A549 (cell line): ENCODE measurements at places on chromosomes 3 and 15.

- no peak for DNase-seq
These were observed 20.4 kb downstream of the RAD18 start for GRCh38 chr3:8942746-8943488.

GRCh38 chr3:126656371-126657134, 1.6 kb upstream of the TXNRD3 start:
- no peak for DNase-seq

DNA sequence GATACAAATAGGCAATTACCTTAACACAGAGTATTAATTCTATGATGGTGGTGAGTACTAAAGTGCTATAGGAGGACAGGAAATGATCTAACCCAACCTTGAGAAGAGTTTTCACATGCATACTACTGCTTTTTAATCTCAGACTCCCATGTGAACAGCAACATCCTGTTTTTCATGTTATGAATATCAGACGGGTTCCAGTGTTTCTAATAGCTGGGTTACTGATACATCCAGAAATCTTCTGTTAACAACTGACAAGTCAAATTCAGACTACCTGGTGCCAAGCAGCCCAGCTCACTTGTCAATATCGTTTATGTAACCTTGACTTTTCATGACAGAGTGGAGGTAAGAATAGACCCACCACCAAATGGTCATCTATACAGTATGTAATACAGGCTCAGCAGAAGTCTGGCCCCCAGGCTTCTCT, 220.2 kb upstream of the COL8A1 start:
- no peak for DNase-seq

DNA sequence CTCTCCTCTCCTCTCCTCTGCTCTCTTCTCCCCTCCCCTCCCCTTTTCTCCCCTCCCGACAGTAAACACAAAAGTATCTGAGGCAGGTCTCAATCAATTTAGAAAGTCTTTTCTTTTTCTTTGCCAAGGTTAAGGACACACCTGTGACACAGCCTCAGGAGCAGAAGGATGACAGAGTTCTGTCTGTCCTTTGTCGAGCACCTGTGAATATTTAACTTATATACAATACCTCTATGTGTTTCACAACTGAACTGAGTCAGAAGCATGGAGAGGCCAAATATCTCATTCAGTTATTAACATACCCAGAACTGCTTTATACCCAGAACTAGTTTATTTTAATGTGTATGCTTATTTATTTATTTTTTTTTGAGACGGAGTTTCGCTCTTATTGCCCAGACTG, 81.1 kb upstream of the ROBO1 start:
- no peak for DNase-seq

GRCh38 chr3:128870347-128870746, 9.1 kb upstream of the ACAD9 start:
- no peak for DNase-seq

DNA sequence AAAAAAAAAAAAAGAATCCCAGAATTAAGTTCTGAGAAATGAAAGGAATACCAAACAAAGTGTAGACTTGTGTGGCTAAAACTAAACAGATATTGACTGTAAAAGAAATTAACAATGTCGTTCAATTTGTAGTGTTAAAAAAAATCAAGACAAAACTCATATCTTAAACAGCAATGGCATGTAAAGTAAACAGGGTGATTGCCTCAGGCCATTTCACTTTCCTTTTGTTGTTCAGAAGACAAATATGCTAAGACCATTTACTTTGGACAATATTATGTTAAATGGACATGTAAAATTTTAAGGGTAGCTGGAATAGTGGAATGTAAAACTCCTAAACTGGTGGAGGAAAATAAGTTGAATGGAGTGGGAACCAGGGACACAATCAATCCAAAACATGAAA, 139.1 kb downstream of the RTP4 start:
- no peak for DNase-seq

GRCh38 chr3:123520656-123521055, 64.2 kb downstream of the HACD2 start:
- DNase-seq = no peak

DNA sequence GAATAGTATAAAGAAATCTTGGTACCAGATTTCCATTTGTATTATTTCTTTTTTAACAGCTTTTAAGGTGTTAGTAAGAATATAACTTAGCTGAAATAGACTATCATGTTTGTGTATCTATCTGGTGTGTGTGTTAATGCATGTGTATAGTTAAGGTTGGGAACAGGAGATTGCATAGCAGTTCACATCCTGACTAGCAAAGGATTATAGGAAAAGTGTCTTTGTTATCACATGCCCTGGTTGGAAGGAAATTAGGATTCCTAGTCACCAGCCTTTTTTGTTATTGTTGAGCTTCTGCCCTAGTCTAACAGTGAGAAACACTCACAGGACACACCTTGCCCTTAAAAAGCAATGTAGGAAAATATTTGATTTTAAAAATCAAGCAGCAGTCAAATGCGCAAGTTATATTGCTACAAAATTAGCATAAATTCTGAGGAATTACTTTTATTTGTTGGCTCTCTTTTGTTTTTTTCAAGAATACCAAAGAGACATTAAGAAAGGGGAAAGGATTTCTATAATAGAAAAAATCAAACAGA, 58.2 kb downstream of the SETD5 start:
- no peak for DNase-seq

DNA sequence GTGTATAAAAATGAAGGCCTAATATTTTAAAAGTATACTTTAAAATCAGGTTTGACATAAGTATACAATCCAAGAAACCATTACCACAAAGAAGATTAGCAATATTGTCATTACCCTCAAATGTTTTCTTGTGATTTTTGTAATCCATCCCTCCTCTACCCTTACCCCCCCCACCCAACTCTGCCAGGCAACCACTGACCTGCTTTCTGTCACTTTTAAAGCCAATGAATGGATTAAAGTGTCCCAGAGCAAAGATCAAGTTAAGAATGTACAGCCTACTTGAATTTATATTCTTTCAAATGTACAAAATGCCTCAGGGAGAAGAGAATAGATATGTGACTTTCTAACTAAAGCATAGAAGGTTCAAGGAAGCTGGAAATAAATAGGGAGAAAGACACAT, 1038.8 kb upstream of the GBE1 start:
- no peak for DNase-seq

GRCh38 chr3:81164806-81165205, 596.6 kb downstream of the GBE1 start:
- no peak for DNase-seq

DNA sequence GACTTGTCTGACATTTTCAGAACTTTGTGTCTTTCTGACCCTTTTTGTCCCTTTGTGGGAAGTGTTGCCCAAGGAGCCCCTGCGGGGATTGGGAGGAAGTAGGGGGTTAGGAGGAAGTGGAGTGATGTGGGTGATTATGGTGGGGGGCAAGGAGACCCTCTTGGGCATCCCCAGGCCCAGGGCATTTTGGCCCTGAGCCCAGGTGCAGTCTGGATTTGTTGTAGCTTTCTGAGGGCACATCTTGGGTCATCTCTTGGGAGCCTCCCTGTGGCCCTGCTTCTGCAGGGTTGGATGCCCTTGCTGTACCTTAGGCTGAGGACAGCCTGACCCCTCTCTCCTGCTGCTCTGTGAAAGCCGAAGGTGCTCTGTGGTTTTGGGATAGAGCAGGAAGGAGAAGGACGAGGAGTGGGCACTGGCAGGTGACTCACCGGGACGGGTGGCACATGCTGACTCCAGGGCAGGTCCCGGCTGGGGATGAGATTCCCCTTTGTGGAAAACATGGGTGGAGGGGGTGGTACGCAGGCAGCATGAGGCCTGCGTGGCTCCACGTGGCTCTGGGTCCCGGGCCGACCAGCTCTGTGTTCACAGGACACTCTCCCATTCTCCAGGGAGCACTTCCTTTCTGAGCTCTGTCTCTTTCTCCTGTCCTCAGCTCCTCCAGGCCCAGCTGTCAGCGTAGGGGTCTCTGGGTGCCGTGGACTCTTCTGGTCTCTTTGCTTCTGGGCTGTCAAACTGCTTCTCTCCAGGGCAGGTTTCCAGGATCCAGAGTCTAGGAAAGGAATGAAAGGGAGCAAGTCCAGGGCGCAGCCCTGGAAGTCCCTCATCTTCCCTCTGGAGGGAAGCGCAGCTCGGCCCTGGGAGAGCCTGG, 11.8 kb downstream of the CD276 start:
- no peak for DNase-seq

DNA sequence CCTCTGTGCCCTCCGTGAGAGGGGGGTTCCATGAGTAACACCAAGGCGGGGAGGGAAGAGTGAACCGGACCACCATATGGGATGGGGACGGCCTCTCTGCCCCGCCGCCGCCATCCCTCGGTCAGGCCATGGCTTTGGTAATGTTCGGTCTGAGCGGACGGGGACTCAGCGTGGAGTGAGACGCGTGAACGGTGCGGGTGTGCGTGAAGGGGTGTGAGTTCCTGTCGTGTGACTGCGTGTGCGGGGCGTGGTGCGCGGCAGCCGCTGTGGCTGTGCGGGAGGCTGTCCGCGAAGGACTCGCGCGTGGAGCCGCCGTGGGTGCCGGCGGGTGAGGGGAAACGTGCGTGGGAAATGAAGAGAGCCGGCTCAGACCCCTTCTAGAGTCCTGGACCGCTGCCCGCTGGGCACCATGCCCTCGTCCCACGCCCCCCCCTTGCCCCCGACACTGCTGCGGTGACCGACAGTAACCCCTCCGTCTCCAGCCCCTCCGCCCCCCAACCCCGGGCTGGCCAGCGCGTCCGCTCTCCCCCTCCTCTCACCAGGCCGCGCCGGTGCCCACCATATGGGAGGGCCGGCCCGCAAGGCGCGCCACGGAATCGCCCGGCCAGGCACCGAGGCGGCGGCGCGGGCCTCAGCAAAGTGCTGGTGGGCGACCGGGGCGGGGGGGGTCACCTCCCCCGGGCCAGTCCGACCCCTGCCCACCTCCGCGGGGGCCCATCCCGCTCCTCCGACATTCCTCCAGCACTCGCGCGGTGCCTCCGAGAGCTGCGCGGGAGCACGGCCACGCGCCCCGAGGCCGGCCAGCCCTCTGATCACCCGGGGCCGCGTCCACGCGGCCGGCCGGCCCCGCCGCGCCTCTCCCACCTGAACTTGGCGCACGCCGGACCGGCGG, 589 bp downstream of the KLF15 start:
- DNase-seq = no peak

GRCh38 chr3:71247221-71247957, 336.1 kb downstream of the FOXP1 start:
- DNase-seq = peak; percentile 49

GRCh38 chr3:175713268-175713667, 854.1 kb downstream of the NAALADL2 start:
- no peak for DNase-seq

DNA sequence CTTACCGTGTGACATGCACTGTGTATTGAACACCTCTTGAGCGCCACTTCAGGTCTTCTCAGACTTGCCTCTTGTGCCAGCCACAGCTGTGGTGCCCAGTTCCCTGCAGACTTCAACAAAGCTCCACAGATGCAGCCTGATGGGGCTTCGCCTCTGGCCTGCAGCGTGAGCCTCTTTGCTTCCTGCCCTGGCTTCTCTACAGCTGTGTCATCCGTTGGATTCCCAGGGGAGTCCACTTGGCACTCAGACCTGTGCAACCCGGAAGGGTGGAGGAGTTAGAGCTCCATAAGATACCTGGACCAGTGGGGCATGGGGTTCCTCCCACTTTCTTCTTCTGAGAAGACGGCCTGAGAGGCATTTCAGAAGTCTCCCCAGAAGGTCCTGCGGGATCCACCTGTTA, 57.7 kb upstream of the BNIP2 start:
- no peak for DNase-seq

GRCh38 chr15:71538181-71538580, 272.2 kb upstream of the NR2E3 start:
- DNase-seq = no peak

- DNase-seq = no peak
These were observed 230.5 kb downstream of the UNC13C start for GRCh38 chr15:54208786-54209185.

GRCh38 chr3:24507776-24508422, 13.2 kb upstream of the THRB start:
- no peak for DNase-seq

DNA sequence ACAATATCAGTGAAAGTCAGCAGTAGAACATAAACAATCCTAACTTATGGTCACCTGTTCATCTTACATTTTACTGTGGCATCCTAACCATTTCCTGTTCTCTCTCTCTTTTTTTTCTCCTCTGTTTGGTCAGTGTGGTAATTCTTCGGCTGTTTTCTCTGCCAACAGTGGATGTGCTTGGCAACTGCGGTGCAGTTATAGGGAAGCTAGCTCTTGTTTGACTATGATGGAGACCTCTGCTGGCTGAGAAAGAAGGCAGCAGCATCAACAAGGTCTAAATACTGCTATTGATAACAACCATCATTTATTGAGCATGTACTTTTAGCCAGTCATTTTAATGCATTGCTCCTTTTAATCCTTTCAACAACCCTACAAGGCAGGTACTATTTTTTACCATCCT, 723 bp upstream of the DRD3 start:
- peak; percentile 58 for DNase-seq

GRCh38 chr15:42511007-42511391, 15.6 kb downstream of the SNAP23 start:
- no peak for DNase-seq

- no peak for DNase-seq
These were observed 194.1 kb upstream of the KCNMB2 start for GRCh38 chr3:178342111-178342510.

GRCh38 chr15:84010246-84010645, 225.3 kb upstream of the GOLGA6L4 start:
- DNase-seq = no peak

DNA sequence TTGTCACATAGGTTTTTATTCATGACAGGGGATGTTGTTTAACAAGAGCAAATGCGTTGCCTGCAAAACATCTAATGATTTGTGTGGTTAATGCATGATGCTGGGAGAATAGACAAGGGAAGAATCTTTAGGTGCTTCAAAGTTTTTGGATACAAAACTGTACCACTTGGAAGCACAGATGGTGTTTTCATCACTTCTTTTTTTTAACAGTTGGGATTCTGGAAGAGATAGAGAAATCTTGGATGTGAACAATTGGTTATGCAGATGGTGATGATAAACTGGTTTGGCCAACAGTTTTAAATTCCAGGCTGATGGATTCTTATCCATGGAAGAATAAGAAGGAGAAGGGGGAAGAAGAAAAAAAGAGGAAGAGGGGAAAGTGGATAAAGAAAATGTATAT, 379.4 kb downstream of the KCNH8 start:
- no peak for DNase-seq

- no peak for DNase-seq
These were observed 126.8 kb upstream of the ARHGEF3 start for GRCh38 chr3:56928379-56929068.

DNA sequence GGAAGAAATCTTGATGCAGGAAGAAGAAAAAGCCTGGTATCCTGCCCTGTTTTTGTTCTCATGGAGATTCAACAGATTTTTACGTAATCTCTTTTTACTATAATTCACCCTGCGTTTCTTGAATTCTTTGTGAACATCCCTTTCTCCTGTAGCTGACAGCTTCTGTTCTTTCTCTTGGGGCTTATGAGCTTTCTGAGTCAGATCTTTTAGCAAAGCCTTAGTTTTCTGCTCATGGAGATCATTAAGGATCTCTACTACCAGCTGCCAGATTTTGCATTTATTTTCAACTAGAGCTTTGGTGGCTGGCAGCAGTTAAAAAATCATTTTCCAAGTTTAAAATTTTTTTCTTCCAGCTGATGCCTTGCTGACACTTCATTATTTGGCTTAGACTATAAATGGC, 51.6 kb downstream of the MOBP start:
- DNase-seq = no peak
